ENCODE measurements at places on chromosomes 5 and 9.

GRCh38 chr9:136107155-136107952 is 11.3 kb downstream of the TMEM250 start:
- no peak for DNase-seq

DNA sequence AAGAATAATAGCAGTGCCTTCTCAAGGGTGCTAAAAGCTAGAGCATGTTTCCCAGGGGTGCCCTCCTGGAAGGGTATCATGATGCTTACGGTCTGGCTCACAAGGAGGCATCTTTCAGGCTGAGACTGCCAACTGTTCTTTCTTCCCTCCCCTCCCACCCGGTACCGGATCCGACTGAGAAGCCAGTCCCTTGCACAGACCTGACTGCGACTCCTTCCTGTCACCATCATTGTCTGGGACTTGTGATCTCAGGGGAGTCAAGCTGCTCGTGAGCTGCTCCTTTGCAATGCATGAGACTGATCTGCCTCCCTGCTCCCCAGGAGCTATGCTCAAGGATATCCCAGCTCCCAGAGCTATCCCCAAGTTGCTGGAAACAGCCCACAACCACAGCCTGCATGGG is 170.8 kb downstream of the GADD45G start:
- DNase-seq, result no peak

DNA sequence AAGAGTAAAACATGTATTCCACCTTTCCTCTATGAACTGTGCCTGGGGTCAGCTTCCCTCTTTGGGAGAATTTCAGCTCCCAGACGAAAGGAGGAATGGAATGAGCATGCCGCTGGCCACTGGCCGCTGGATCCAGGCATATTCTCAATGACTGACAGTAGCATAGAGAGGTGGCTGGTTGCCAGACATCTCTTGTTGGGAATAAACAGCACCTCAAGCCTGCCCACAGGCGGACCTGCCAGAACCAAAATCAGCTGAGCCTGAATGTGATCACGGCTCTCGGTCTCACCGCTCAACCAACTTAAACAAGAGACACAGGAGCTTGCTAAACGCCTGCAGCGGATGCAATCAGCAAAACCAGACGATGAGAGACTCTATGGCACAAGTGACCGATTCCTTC is 20.6 kb downstream of the TBC1D9B start:
- DNase-seq, result no peak

GRCh38 chr9:78971540-78971939 is 600.2 kb upstream of the TLE4 start:
- no peak for DNase-seq

DNA sequence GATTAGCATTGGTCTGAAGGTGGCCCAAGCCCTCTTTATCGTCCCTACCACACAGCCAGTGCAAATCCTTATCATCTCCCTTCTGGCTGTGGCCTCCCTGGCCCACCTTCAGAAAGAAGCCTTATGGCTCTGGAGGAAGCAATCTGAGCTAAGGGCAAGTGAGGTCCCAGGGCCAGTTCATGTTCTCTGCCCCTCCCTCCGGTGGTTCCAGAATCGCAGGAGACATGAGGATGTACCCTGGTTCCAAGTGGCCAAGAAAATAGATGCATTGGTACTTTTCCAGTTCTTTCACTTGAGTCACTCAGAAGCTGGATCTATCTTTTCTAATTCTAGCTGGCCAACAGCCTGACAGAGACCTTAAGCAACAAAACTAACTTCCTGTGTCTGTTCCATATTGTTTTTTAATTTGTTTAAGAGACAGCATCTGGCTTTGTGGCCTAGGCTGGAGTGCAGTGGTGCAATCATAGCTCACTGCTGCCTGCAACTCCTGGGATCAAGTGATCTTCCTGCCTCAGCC is 60.7 kb downstream of the LHFPL2 start:
- DNase-seq, result no peak

GRCh38 chr5:15585128-15585527 is 85.1 kb downstream of the FBXL7 start:
- DNase-seq, result no peak

DNA sequence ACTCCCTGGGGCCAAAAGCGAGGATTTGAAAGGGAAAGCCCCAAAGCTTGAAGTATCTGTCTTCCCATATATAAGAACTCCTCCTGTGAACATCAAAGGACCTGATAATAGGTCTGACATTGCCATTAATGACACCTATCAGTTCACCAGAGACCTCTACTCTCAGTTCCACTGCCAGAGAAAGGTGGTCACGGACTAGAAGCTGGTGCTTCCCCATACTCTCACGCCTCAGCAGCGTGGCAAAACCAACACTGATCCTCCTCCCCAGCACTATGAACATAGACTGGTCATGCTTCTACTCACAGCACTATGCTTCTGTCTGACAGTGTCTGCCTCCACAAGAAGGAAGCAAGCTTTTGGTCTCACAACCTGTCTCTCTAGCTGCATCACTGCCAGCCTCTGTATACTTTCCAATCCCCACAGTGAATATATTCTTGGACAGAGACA is 37.9 kb downstream of the NRG2 start:
- no peak for DNase-seq

GRCh38 chr5:160311491-160312133 is 752 bp downstream of the CCNJL start:
- no peak for DNase-seq

DNA sequence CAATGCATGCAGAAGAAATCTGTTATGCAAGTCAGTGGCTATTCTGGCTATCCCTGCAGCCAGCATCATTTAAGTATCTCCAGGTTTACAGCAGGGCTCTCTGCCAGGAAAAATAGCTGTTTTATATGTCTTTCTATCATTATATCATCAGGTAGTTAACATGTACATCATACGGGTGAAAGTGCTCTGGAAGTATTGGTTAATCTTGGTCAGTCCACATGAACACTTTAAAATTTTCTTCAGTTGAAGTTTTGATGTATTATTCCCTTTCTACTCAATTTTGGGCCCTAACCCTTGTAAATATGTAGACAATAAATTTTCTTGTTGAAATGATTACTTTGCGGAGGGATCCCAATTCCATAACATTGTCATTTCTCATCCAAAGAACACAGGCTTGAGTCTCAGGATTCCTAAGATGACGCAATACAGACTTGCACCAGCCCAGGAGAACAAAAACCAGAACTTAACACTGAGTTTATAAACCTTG is 67.5 kb downstream of the SEMA6A start:
- DNase-seq, result no peak

DNA sequence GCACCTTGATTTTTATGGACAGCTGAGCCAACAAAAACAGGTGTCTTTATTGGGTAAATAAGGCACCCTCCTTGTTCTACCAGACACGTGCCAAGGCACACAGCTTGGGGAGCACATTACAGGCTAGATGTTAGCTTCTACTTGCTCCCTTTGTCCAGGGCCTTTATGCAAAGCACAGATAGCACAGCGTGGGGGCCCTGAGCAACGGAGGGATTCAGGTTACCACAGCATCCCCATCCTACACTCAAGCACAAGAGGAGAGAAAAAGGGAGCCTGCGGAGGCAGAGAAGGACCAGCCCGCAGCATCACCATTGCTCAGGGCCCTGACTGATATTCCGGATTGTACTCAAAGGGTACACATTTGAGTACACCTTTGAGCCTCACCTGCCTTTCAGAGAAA is 181.7 kb upstream of the KIF2A start:
- DNase-seq, result no peak

DNA sequence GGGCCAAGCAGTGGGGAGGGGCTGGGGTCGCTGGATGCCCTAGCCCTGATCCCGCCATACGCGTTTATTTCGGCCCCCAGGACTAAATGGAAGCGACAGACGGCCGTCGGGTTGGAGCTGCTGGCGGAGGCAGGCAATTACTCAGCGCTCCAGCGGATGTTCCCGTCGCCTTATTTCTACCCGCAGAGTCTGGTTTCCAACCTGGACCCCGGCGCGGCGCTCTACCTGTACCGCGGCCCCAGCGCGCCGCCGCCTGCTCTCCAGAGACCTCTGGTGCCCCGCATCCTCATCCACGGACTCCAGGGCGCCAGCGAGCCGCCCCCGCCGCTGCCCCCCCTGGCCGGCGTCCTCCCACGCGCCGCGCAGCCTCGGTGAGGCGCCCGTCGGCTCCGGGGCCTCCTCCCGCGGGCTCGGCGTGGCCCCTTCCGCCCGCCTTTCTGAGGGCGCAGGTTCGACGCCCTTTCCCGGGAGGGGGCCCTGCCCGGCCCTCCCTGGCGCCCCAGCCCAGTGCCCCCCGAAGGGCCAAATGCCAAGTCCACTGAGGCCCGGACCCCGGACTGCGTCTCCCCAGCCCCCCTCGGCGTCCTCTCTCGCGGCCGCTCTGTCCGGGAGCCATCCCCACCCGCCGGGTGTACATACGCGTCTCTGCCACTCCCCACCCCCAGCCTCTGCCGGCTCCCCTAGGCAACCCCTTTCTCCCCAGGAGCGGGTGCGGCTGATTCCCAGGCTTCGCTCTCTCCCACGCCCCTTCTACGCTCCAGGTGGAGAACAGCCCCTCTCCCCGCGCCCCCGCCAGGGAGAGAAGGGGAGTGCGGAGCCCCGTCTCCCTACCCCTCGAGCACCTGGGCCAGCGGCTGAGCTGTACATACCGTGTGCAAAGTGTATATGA is 7.0 kb downstream of the BARHL1 start:
- no peak for DNase-seq

DNA sequence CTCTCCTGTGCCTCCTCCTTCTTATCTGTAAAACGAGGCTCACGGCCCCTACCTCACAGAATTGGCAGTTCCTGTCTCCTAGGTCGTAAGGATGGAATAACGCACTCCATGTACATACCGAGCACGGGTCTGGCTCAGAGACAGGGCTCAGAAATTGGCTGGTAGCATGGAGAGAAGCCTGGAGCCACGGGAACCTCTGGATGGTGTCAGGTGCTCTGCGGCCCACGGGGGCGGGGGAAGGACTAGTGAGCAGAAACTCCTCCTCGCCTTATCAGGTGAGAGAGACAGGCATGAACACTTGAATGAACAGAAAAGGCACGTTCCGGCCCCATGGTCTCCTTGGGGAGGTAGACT is 15.4 kb upstream of the C5orf47 start:
- no peak for DNase-seq

DNA sequence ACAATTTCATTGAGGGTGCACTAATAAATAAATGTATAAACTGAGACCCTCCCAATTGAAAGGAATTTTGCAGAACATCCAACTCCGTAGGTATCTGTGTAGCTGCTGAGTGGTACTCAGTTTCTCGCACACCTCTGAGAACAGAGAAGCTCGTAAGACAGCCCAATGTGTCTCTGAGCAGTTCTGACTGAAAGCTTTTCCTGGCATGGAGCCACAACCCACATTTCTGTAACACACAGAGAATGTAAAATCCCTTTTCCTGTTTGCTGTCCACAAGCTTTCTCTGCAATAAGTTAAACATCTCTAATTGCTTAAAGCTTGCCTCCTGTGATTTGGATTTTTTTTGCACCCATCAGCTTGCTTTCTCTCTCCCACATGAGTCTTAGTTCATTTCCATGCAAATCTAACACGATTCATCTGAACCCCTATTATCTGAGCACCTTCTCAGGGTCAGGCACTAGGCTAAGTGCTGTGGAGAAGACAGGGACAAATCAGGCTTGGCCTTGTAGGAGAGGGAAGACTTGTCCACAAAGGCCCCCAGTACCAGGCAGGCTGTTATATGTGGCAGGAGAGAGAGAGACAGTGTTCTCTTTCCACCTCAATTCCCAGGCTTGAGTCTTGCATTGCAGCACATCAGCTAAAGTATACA is 44.2 kb upstream of the COL15A1 start:
- no peak for DNase-seq

DNA sequence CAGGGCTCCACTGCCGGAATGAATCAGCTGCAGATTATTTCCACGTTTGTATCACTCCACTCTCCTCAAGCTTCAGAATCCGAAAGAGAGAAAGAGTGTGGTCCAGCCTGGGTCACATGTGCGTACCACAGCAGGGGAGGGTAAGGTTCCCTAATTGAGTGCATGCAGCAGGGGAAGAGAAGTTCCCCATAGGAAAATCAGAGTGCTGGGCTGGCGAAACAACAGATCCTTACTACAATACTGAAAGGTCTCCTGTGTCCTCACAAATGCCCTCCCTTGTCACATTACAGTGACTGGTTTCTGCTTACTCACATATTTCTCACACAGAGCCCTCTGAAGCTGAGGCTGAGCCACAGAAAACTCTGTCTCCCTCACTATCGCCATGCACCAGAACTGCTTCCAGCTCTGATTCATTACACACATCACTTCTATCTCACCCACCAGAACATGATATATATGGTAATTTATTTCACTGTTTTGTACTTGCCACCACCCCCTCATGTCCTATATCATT is 532.2 kb upstream of the TUSC1 start:
- no peak for DNase-seq

All from naive thymus-derived CD8-positive, alpha-beta T cell (primary cell).